ENCODE measurements at places on chromosomes 3 and 15.

DNA sequence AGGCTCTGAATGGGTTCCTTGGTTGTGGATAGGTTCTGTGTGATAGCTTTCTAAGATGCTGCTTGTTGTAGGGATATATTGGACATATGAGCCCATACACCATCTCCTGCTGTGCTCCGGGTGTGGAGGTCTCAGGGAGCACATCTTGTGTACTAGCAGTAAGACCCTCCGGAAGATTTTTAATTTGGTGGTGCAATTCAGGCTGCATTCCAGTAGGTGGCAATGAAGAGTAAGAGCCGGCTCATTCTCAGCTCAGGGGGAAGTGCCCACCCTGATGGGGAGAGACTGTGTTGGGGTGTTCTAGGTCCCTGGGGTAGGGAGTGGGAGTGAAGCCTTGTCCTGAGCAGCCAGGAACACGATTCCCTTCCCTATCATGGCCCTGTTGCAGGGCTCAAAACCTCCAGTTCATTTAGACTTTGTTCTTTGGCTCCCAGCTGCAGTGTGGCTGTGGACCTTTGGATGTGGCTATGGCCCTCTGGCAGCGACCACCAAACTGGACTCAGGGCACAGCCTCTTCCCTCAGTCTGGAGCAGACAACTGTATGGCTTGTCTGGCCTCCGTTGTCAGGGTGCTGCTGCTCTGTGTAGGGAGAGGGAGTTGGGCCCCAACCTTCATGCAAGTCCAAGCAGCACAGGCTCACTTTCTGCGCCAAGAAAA lies 104.7 kb downstream of the UNC13C start:
- DNase-seq, result no peak

- DNase-seq, result no peak
Observed at GRCh38 chr3:107345822-107346405, 31.3 kb upstream of the CCDC54 start.

- DNase-seq, result no peak
Observed at GRCh38 chr3:3603351-3603750, 195.9 kb upstream of the LRRN1 start.

DNA sequence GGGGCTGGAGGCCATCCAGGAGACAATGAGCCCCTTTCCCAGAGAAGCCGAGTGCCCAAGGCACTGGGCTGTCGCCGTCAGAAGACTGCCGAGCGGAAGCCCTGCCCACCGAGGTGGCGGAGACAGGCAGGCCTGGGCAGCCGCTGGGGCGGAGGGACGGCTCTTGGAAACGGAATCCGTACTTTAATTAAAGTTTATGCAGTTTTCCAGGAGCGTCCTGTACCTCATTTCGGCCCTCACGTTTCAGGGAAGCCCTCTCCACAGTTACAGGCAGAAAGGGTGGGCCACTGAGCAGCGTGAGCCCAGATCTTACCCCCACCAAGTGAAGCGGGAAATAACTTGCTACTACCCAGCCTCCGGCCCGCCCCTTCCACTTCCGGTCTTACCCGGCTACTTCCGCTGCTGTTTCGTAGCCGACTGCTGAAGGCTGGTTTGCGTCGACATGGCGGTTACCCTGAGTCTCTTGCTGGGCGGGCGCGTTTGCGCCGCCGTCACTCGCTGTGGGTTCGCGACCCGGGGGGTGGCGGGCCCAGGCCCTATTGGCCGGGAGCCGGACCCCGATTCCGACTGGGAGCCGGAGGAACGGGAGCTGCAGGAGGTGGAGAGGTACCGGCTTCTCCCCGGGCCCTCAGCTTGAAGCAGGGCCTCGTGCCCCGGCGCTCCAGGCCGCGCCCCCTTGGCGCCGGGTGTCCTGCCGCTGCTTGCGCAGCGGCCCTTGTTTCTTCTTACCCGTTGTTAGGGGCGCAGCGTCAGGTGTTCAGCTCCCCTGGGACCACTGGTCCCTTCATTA lies at the start of gene NGRN:
NGRN (plus strand) TSS at position 402 of the 790 bp plus-strand sequence; CDS start at position 443, 41 bp downstream.
- DNase-seq, result peak; percentile 65

GRCh38 chr3:184257083-184257915 lies 4.1 kb downstream of the CAMK2N2 start:
- no peak for DNase-seq

GRCh38 chr15:94362385-94363092 lies 131.2 kb downstream of the MCTP2 start:
- DNase-seq, result no peak

- DNase-seq, result no peak
Observed at GRCh38 chr3:128908951-128909350, 29.5 kb downstream of the ACAD9 start.

DNA sequence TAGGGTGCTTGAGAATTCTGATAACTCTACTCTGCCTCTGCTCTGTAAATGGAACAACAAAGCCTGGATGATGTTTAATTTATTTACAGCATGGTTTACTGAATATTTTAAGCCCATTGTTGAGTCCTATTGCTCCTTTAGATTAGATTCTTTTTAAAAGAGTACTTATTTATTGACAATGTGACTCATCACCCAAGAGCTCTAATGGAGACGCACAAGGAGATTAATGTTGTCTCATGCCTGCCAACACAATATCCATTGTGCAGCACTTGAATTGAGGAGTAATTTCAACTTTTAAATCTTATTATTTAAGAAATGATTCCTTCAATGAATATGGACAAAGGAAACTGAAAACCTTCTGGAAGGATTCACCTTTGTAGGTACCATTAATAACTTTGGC lies 691.4 kb downstream of the ZBBX start:
- no peak for DNase-seq

- no peak for DNase-seq
Observed at GRCh38 chr15:52661909-52662308, 17.3 kb downstream of the ATOSA start.

DNA sequence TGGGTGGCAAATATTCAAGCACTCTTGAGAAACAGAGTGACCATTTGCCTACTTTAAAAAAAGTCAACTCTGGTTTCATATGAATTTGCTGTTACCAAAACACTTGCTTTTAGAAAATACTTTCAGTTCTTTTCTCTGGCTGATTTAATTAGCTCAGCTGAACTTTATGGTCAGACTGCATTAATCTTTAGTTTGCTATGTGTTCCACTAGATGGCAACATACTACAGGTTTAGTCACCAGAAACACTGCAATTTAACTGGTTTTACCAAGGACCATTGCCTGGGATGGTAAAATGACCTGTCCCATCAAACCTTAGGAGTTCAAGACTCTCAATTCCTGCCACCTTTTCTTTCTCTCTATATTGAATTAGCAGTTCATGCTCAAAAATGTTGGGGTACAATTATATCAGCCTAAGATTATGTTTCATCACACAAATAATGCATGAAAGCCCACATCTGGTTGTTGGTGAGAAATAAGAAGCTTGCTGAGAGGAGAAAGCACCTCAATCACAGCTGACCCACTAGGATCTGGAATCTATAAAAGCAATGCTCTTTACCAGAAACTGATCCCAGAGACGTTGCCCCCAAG lies 14.2 kb downstream of the EIF4E3 start:
- DNase-seq, result peak; percentile 16

- no peak for DNase-seq
Observed at GRCh38 chr3:147410116-147410525, 956 bp downstream of the ZIC1 start.

DNA sequence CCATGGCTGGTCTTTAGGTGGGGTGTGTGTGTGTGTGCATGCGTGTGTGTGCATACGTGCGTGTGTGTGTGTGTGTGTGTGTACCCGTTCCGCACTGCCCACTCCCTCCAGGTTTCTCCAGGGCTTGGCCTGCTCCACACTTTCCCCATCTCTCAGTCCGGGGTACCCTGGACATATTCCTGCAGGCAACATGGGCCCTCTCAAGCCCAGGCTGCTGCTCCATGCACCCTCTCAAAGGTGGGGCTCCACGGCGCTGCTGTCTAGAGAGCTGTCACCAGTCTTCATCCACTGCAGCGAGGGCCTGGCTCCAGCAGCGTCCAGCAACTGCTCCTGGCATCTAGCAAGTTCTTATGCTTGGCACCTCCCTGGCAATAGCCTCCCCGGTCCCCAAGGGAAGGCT lies 86.1 kb downstream of the ATP10A start:
- no peak for DNase-seq

DNA sequence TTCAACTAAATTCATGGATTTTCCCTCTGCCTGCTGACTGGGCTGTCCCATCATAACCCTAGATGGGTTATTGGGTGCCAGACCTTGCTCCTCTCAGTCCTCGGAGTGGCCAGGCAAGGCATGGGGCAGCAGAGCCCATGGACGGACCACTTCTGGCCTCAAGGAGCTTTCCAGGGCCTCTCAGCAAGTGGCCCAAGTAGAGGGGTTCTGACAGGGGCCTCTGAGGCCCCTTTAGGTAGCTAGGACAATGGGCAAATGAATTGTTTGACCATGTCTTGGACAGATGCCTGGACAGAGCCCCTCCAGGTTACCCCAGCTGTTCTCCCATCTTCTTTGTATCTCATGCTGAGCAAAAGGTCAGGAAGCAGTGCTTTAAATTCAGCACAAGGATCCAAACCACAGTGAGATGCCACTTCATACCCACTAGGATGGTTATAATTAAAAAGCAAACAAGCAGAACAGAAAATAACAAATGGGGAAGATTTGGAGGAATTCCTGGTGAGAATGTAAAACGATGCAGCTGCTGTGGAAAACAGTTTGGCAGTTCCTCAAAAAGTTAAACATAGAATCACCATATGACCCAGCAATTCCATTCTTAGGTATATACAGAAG lies 61.6 kb downstream of the SPSB4 start:
- no peak for DNase-seq

GRCh38 chr3:126932188-126932931 lies 50.6 kb upstream of the PLXNA1 start:
- DNase-seq, result no peak

- no peak for DNase-seq
Observed at GRCh38 chr3:17481116-17481515, 261.3 kb downstream of the TBC1D5 start.

- no peak for DNase-seq
Observed at GRCh38 chr3:21750080-21750696, 822 bp downstream of the ZNF385D start.

DNA sequence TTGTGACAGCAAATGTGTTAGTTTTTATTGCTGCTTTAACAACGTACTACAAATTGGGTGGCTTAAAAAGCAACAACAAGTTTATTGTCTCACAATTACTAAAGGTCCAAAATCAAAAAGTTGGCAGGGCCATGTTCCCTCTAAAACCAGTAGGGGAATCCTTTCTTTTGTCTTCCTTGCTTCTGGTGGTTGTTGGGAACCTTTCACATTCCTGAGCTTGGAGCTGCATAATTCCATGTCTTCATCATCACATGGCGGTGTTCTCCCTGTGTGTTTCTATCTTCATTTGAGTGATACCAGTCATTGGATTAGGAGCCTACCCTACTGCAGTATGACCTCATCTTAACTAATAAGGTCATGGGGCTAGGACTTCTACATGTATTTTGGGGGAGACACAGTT lies 7.4 kb downstream of the SPRED1 start:
- no peak for DNase-seq

DNA sequence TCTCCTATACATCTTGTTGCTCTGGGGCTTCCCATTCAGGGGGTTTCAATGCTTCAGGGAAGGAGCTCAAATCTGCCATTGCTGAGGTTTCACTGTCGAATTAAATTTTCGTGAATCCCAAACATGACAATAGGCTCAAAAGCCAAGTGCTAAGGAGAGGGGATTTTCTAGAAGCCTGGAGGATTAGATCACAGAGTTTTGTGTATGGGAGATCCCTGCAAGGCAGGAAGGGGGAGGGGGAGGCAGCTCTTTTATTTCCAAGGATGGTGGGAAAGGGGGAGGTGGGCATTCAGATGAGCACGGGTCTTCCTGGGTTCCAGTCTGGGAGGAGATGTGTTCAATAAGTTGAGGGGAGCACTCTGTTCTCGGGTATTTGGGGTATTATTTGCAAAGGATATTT lies 69.9 kb upstream of the DLG1 start:
- DNase-seq, result no peak

DNA sequence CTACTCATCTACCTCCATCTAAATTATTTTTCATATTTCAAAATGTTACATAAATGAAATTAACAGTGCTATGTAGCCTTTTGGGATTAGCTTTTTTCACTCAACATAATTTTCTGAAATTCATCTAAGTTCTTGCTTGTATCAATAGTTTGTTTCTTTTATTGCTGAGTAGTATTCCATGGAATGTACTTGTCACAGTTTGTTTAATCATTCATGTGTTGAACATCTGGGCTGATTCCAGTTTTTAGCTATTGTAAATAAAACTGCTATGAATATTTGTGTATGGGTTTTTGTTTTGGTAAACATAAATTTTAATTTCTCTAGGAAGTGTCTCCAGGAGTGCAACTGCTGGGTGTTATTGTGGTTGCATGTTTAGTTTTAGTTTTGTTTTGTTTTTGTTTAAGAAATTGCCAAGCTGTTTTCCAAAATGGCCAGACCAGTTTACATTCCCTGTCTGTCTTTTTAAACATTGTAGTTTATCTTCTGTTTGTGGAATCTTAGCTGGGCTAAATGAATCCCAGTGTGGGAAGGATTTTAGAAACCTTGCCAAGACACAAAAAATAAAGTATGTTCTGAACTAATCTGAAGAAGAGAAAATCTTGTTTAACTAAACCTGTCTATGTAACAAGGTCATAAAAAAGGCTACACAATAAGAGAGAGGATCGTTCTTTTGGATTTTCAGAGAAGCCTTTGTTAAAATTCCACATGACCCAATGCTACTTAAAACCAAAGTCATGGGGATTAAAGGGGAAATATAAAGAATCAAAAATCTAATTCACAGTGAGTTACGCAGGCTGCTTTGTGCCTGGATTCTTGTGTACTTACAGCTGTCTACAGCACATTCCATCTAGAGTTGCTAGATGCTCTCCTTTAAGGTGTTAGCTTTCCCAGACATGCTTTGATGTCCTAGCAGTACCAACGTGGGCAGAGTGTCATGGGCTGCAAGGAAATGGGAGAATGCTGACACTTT lies 129.2 kb upstream of the SUCLG2 start:
- DNase-seq, result no peak

- DNase-seq, result no peak
Observed at GRCh38 chr3:162704799-162705385, 1208.3 kb downstream of the OTOL1 start.

GRCh38 chr15:66237513-66238235 lies 15.9 kb downstream of the MEGF11 start:
- no peak for DNase-seq

GRCh38 chr3:182729903-182730674 lies 63.2 kb upstream of the ATP11B start:
- no peak for DNase-seq

GRCh38 chr3:187318819-187319616 lies 27.5 kb upstream of the MASP1 start:
- DNase-seq, result peak; percentile 82

GRCh38 chr3:29494305-29495036 lies 213.6 kb downstream of the RBMS3 start:
- no peak for DNase-seq

- no peak for DNase-seq
Observed at GRCh38 chr15:95295363-95295762, 1035.1 kb upstream of the NR2F2 start.

GRCh38 chr3:163033652-163034051 lies 1537.0 kb downstream of the OTOL1 start:
- DNase-seq, result no peak
